ENCODE measurements at places on chromosomes 5 and 9. TPM values are rescaled to one million over a fixed set of nuclear protein-coding genes. Genes with fewer than 3 reads are reported as not detected.

DNA sequence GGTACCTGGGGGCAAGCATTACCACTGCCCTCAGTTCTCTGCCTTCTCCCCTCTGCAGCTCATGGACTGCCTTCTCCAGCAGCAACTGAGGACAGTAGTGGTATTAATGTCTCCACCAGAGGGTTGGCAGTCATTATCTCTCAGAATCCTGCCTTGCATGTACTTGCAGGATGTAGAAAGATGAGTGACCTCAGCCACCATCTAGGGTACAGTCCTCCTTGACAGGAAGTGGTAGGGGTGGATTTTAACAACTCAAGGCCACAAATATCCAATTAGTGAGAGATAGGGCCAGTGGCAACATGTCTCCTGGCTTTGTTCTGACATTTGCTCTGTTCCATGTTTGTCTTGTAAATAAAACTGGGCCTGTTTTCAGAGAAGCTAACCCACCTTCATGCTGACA lies 47.2 kb downstream of the F2R start:
- H3K27ac ChIP-seq = no peak overlapping the region
- H3K36me3 ChIP-seq = no peaks in the 10 kb centered on the region
- no peaks in the 10 kb centered on the region for H3K27me3 ChIP-seq
- H3K4me3 ChIP-seq = no peak overlapping the region

- H3K36me3 ChIP-seq = no peaks in the 10 kb centered on the region
- no peak overlapping the region for H3K4me3 ChIP-seq
- H3K27me3 ChIP-seq = no peaks in the 10 kb centered on the region
- no peak overlapping the region for H3K27ac ChIP-seq
Observed at GRCh38 chr5:158756871-158757270, 342.8 kb downstream of the EBF1 start.

DNA sequence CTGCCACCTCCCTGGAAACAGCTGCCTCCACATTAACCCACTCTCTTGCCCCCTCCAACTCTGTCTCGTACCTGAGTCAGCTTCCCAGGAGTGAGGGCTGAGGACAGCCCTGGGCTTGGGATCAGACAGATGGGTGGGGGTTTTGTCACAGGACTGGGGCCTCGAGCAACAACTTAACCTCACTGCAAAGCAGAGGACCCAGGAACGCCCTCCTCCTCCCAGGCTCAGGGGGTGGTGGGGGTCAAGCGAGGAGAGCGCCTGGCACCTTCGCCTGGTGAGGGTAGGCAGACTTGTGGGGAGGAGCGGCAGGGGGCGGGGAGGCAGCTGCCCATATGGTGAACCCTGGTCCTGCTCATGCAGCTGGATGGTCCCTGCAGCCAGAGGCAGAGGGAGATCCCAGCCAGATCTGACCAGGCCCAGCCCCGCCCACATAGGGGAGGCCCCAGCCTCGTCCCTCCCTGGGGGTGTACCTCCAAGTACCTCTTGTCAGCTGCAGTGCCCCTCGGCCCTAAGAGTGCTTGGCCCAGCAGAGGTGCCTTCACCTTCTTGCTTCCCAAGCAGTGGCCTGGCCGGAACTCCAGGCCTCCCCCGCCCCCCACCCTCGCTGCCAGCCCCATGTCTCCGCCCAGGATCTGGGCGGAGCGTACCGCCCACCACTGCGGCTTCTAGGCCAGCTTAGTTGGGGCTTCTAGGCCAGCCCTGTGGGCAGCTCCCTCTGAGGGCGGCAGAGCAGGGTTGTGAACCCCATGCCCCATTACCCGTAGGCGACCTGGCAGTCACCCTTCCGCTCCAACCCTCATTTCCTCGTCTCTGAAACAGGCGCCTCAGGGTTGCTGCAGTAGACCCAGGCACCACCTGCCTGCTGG lies at the start of gene SARDH:
Gene SARDH, minus strand, starts transcription at position 579 of the 866 bp plus-strand sequence. CDS start 4,179 bp downstream, outside the sequence.
- H3K27ac ChIP-seq = peak within 1 kb of the TSS; percentile 24
- no peaks in the 10 kb centered on the region for H3K27me3 ChIP-seq
- DNase-seq = peak; percentile 47
- peaks cover 22% of the 10 kb centered on the region for H3K4me1 ChIP-seq
- H3K36me3 ChIP-seq = no peaks in the 10 kb centered on the region

GRCh38 chr5:73319036-73319435 lies 129.5 kb downstream of the FOXD1 start:
- no peak for DNase-seq
- H3K27me3 ChIP-seq = no peaks in the 10 kb centered on the region
- no peaks in the 10 kb centered on the region for H3K36me3 ChIP-seq
- H3K4me1 ChIP-seq = no peaks in the 10 kb centered on the region
- no peak overlapping the region for H3K4me3 ChIP-seq

DNA sequence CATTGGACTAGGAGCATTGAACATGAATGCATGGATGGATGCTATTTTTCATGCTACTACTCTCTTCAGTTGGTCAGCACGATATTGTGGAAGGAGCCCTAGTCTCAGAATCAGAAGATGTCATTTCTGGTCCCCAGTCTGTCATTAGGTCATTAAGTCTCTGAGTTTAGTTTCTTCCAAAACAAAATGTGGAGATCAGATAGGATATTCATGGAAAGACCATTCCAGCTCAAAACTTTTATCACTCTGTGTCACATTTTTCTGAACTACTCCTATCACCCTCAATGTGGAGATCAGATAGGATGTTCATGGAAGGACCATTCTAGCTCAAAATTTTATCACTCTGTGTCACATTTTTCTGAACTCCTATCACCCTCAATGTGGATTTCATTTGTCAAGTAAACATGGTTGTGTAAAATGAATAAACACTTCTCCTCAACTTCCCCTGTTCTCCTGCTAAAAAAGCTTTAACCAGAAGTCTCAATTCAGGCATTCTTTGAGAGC lies 296.8 kb downstream of the MRPS30 start:
- no peak overlapping the region for H3K27ac ChIP-seq
- no peaks in the 10 kb centered on the region for H3K4me1 ChIP-seq
- DNase-seq = no peak
- no peak overlapping the region for H3K4me3 ChIP-seq
- H3K27me3 ChIP-seq = no peaks in the 10 kb centered on the region

DNA sequence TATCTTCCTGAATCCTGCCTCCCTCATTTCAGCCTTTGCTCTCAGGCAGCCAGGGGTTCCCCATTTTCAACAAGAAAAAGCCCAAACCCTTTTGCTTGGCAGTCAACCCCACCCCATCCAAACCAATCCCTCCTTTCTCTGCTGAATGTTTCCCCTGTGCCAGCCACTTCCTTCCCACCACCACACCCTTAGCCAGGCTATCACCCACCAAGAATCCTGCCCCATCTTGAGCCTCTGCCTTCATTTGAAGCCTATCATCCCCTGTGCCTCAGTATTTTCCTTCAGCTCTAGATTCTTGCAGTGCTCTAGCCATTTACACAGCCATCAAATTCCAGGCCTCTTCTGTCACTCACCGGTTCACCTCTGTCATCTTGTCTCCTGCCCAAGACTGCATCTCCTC lies 15.3 kb upstream of the FIBCD1 start:
- no peak for DNase-seq
- H3K27me3 ChIP-seq = peaks cover 14% of the 10 kb centered on the region
- H3K27ac ChIP-seq = no peak overlapping the region
- H3K4me1 ChIP-seq = no peaks in the 10 kb centered on the region
- no peak overlapping the region for H3K4me3 ChIP-seq

DNA sequence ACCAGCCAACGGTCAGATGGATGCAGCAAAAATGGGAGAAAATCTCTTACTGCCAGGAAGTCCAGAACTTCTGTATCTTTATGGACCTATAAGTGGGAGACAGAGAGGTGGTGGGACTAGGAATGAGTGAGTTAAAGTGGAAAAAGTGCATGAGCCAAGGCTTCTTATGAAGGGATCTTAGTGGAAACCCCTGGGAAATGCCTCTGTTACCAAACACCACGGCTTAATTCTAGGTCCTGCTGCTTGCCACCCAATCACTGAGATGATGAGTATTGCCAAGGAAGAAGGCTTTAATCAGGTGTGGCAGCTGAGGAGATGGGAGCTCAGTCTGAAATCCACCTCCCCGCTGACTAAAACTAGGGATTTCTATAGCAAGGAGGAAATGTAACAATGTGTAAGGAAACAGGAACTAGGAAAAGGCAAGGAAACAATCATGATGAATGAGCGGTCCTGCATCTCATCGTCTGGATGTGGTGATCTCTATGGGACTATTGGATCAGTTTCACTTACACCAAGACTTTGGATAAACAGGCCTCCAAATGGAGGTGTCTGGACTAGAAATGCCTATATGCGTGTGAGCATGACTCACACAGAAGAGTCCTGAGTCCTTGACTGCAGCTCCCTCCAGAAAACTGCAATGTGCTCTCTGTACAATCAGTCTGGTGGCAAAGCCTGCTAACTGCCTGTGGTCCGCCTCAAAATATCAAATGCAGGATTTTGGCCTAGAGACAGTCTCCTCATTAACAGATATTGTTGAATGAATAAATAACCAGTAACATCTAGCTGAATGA lies 98.2 kb upstream of the PRR16 start:
- no peaks in the 10 kb centered on the region for H3K4me1 ChIP-seq
- H3K27ac ChIP-seq = no peak overlapping the region
- no peaks in the 10 kb centered on the region for H3K36me3 ChIP-seq
- DNase-seq = no peak

GRCh38 chr5:142876817-142877216 lies 106.6 kb downstream of the ARHGAP26 start:
- H3K4me1 ChIP-seq = peaks cover 57% of the 10 kb centered on the region
- no peak overlapping the region for H3K27ac ChIP-seq

DNA sequence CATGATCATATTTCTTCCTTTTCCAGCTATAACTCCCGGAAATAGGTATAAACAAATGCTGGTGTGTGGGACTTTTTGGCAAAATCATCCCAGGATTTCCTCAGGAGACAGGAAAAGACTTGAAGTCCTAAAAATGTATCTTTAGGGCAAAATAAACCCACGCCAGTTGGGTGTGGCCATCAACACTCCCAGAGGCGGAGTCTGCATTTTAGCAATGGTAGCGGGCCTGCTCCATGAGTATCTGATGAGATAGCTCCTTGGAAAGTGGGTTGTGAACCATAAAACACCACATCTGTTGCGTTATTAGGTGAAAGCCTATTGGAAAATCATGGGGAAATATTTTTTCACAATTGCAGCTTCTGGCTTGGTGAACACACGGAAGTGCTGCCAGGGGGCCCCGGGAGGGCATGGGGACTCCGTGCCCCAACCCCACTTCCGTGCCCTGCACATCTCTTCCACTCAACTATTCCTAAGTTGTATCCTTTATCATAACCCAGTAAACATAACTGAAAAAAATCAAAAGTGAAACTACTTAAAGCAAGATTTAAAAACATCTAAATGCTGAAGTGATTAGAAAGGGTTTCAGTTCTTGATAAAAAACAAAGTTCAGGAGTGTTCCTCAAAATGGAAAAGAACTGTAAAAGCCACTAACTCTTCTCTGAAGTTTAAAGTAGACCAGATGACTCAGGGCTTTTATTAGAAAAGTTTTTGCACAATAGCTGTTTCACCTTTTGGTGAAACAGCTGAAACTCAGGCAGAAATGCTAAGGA lies 111.2 kb downstream of the LRRC70 start:
- H3K4me1 ChIP-seq = peaks cover 11% of the 10 kb centered on the region
- DNase-seq = no peak
- H3K36me3 ChIP-seq = no peaks in the 10 kb centered on the region
- no peak overlapping the region for H3K27ac ChIP-seq

DNA sequence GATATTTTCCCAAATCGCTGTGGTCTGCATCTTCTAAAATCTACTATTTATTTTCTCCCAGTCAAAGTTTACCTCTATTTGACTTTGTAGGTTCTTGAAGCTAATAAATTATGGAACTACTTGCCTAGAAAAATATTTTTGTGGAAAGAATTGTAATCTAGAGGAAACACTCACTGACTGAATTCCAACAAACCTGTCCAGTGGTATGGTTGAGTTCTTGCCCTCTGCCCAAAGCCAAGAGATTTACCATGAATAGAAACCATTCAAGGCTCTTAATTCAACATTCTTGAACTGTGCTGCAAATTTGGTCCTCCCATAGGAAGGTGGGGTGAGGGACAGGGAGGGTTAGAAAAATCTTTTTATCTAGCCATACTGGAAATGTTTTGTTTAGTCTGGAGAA lies 233.9 kb upstream of the MAP3K1 start:
- H3K27me3 ChIP-seq = no peaks in the 10 kb centered on the region
- no peak overlapping the region for H3K27ac ChIP-seq
- H3K4me1 ChIP-seq = no peaks in the 10 kb centered on the region
- no peak for DNase-seq
- H3K4me3 ChIP-seq = no peak overlapping the region

GRCh38 chr9:77708064-77708815 lies 60.1 kb upstream of the GNA14 start:
- H3K36me3 ChIP-seq = no peaks in the 10 kb centered on the region
- no peaks in the 10 kb centered on the region for H3K4me1 ChIP-seq
- no peaks in the 10 kb centered on the region for H3K27me3 ChIP-seq
- no peak overlapping the region for H3K27ac ChIP-seq
- DNase-seq = no peak

GRCh38 chr5:90136952-90137528 lies 272.5 kb downstream of the CETN3 start:
- H3K27ac ChIP-seq = no peak overlapping the region
- H3K4me1 ChIP-seq = peaks cover 4% of the 10 kb centered on the region
- H3K27me3 ChIP-seq = no peaks in the 10 kb centered on the region
- DNase-seq = no peak

DNA sequence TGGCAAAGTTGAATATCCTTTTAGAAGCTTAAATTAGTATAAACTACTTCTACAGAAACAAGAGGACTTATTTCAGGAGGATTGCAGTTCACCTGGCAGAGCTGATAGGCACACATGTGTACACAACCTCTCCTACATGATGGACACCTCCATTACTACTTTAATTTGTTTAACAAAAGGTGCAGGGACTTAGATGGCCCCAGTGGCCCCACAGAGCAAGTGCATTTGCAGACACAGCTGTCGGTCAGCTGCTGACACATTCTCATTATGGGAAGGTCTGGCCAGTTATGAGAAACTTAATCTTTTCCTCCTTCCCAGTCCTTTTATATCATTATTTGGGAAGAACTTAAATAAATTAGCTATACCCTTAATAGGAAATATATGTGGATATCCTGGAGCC lies 28.3 kb downstream of the TDRD7 start:
- H3K4me3 ChIP-seq = no peak overlapping the region
- no peaks in the 10 kb centered on the region for H3K4me1 ChIP-seq
- H3K27ac ChIP-seq = no peak overlapping the region
- H3K36me3 ChIP-seq = peaks cover 4% of the 10 kb centered on the region
- H3K27me3 ChIP-seq = no peaks in the 10 kb centered on the region

DNA sequence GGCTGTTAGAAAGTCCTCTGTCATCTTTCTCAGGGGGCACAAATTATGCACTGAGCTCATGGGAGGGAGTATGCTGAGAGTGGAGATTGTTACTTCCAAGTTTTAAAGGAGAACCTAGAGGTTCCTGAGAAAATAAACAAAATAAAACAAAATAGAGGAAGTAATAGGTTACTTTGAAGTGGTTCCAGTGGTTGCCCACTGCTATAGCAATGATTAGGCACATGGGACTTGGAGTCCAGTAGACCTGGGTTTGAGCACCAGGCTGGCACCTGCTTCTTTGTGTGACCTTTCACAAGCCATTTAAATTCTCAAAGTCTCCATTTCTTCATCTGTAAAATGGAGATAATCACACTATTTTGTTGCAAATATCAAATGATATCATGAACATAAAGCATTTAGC lies 13.8 kb upstream of the CDC23 start:
- no peaks in the 10 kb centered on the region for H3K36me3 ChIP-seq
- no peaks in the 10 kb centered on the region for H3K27me3 ChIP-seq
- H3K4me1 ChIP-seq = peaks cover 29% of the 10 kb centered on the region
- no peak overlapping the region for H3K4me3 ChIP-seq
- no peak for DNase-seq

SMAD5 gene
- 10.5 TPM for polyA plus RNA-seq

CNTLN gene
- 2.0 TPM for polyA plus RNA-seq

LCN12 gene
- 3.1 TPM for polyA plus RNA-seq

SEMA5A gene
- 0.62 TPM for polyA plus RNA-seq

PCDHGA7 gene
- 0.30 TPM for polyA plus RNA-seq

PDE6A gene
- polyA plus RNA-seq = 0.80 TPM

CCL27 gene
- polyA plus RNA-seq = not detected

FBP2 gene
- polyA plus RNA-seq = 22.0 TPM

Data from stomach (tissue), 19 donors.